ENCODE measurements at places on chromosomes 16 and 17.

GRCh38 chr17:30547778-30548573 lies 70.8 kb downstream of the GOSR1 start:
- no peak for DNase-seq

- no peak for DNase-seq
Observed at GRCh38 chr17:9050801-9051401, 29.6 kb downstream of the NTN1 start.

DNA sequence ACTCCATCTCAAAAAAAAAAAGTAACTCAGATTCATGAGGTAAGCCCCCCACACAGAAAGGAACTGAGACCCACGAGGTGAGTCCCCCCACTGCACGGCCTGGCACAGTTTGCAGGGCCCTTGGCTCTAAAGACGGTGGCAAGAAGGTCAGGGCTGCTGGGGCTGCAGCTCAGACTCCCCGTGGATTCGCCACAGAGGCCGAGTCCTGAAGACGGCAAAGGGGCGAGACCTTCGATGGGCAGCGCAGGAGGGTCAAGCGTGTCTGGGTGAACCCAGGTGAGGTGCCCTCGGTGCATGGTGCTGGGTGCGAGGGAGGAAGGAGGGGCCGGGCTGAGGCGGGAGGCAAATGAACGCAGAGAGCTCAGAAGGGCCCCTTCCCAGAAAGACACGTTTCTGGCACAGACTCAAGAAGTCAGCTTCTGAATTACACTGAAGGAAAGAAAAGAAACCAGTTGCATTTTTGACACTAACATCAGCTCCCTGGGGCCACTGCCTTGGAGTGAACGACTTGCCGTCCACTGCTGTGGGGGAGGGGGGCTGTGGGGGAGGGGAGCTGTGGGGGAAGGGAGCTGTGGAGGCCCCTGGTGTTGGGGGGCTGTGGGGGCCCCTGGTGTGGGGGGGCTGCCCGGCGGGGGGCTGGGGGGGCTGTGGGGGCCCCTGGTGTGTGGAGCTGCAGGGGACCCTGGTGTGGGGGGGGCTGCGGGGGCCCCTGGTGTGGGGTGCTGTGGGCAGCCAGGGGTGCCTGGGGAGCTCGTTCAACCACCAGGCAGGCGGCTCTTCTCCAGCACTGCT lies 69.8 kb upstream of the METRNL start:
- no peak for DNase-seq

DNA sequence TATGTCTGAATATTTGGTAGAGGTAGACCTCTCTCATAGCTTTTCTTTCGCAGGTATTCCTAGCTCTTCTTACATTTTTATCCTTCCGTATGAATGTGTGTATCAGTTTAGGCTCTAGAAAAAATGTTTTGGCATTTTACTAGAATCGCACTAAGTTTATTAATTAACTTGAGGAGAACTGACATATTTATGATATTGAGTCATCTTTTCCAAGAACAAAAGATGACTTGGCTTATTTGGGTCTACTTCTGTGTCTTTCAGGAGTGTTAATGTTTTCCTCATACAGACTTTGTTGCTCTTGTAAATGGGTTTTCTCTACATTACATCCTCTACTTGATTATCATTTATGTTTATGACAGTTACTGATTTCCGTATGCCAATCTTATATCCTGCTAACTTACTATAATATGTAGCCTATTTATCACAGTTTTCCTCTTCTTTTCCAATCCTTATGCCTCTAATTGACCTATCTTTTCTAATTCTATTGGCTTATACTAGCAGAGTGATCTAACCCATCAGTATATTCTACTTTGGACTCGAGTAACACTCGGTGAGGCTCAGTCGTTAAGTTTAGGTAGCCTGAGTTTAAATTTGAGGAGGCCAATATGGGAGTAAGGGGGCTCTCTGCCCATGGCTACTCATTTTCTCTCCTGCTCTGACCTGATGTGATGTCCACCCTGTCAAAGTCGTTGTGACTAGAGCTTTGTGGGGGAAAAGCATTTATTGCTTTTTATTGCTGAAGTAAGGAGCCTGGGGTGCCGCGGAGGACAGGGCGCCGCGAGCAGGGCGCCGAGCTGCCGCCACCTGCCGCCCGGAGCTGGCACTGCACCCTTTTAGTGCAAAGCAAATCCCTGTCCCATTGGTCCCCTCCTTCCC lies 20.0 kb downstream of the ST6GALNAC1 start:
- peak; percentile 83 for DNase-seq

DNA sequence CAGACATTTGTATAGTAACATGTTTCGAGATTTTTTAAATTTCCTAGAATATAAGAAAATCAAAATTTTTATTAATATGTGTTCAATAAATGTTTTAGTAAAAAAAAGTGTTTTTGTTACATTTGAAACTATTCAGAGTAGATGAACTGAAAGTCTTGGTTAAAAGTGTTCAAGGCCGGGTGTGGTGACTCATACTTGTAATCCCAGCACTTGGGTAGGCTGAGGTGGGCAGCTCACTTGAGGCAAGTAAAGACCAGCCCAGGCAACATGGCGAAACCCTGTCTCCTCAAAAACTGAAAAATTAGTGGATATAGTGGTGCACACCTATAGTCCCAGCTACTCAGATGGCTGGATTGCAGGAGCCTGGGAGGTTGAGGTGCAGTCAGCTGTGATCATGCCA lies 16.8 kb upstream of the PHKG2 start:
- DNase-seq, result no peak

DNA sequence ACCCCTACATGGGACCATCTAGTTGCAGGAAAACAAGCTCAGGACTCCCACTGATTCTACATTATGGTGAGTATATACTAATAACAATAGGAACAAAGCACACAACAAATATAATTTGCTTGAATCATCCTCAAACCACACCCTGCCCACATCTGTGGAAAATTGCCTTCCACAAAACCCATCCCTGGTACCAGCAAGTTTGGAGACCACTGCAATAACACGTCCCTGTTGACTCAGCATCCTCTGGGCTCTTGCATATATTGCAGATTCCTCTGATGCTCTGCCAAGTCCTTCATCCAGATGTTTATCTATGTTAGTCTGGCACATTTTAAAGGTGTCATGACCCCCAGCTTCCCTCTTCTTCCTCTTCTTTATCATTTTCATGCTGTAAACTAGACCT lies 138.4 kb downstream of the PCTP start:
- DNase-seq, result no peak
